ENCODE measurements at places on chromosomes 12 and 14. TPM values are rescaled to one million over a fixed set of nuclear protein-coding genes. Genes with fewer than 3 reads are reported as not detected.

DNA sequence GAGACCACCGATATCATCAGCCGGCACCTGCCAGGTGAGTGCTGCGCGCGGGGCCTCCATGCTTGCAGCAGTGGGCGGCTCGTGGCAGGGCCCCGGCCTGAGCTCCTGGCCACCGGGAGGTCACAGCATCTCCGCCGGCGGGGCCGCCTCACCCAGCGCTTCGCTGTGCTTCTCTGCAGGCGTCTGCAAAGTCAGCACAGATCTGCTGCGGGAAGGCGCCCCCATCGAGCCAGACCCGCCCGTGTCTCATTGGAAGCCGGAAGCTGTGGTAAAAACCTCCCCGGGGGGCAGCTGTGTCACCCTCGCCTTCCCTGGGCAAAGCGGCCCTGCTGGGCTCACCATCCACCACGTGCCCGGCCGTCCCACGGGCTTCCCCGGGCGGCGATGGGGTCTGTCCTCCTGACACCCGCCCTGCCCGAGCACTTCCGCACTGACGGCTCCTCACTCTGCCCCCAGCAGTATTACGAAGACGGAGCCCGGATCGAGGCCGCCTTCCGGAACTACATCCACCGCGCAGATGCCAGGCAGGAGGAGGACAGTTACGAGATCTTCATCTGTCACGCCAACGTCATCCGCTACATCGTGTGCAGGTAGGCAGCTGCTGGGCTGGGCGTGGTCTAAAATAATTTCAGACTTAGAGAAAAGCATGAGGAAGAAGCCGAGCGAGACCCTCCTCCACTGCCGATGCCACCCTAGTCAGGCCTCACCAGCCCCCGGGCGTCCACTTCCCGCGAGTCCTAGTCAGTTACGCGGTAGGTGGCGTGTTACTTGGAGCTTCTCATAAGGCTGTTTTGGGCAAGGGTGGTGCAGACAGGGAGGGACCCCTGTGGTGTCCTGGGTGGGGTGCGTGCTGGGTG lies 7.1 kb downstream of the PGAM5 start:
- DNase-seq, result no peak

- DNase-seq, result no peak
Observed at GRCh38 chr14:86639146-86639545, 1109.2 kb downstream of the FLRT2 start.

DNA sequence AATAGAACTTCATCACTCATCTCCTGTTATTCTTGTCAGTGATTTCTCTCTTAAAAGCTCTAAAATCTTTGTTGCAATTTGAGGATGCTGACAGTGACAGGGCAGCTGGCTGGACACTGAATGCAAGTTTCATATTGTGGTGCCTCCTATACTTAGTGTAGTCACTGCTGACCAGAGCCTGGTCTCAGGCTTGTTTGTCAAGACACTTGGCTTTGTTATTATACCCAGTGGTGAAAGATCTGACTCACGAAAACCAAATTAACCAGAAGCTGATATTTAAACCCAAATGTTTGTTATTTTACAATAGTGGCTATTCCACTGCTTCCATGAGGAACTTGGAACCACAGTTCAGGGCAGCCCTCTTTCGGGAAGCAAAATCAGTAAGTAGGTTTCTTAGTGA lies 42.8 kb downstream of the RPGRIP1 start:
- no peak for DNase-seq

GRCh38 chr12:57490126-57490525 lies 2.3 kb downstream of the MARS1 start:
- DNase-seq, result no peak

Gene FITM1
- total RNA-seq, result 1.2 TPM

DNA sequence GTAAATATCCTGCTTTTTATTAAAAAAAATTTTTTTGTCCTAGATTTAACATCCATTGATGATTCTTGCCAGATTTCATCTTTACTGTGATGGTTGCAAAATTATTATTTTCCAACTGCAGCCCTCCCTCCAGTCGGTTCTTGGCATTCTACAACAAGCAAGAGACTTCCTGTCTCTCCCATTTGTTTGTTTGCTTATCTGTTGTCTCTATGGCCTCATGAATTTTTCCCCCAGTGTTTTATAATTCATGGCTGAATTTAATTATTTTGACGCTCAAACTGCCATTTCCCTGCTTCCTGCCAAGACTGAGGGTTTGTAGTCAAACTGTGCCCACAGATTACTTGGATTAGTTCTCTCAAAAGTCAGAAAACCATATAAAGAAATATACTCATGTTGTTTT lies 25.9 kb downstream of the CGRRF1 start:
- DNase-seq, result no peak

DNA sequence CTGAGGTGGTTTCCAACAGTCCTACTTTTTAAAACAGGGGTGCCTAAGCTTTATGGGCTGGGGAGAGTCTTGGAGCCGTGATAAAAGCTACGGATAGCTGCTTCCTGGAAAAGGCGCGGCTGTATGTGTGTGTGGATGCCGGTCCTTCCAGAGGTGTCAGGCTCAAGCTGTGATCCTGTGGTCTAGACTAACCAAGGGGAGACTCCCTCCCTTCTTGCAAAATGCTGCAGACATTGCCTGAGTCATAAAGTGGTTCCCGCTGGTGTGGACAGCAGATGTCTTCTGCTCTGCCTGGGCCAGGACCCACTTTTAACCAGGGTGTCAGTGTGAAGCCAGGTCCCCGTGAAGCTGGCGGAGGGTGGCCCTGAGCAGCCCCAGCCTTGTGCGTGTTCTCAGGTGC lies 37.8 kb downstream of the CCDC92 start:
- no peak for DNase-seq

GRCh38 chr14:93005135-93005813 lies 82.3 kb downstream of the CHGA start:
- DNase-seq, result no peak

Gene HSPA2
- 12.2 TPM for total RNA-seq

DNA sequence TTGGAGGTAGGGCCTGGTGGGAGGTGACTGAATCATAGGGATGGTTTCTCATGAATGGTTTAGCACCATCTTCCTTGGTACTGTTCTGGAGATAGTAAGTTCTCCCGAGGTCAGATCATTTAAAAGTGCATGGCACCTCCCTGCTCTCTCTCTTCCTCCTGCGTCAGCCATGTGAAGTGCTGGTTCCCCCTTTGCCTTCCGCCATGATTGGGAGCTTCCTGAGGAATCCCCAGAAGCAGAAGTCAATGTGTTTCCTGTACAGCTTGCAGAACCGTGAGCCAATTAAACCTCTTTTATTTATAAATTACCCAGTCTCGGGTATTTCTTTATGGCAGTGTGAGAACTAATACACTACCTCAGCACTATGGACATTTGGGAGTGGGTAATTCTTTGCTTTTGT lies 4.8 kb upstream of the LGMN start:
- DNase-seq, result no peak

GRCh38 chr12:54692353-54692752 lies 44.2 kb upstream of the DCD start:
- no peak for DNase-seq

GRCh38 chr12:132105467-132105866 lies 38.7 kb downstream of the DDX51 start:
- no peak for DNase-seq

DNA sequence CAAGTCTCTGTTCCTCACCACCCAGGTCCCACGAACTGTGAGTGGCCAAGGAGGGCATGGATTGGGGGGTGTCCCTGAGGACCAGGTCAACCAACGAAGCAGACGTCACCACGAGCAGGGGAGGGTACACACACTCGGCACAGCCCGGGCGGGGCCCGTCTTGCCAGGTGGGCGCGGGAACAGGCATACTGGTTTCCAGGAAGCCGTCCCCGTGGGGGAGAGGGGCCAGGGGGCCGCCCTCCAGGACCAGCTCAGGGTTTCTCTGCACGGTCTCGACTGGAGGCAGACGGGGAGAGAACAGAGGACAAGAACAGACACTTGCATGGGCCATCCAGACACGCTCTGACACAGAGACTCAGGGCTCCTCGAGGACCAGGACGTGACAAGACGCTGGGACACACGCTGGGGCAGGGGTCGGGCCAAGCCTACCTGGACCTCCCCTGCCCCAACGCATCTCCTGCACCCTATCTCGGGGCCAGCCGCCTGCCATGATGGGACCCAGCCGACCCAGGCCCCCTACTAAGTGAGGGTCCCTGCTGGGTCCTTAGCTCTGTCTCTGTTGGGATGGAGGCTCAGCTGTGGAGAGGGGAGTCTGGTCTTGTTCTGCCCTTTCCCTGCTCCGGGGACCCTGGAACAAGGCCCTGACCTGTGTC lies 11.3 kb downstream of the ARL6IP4 start:
- DNase-seq, result no peak

Gene NEUROD4
- not detected for total RNA-seq

GRCh38 chr12:56993346-56993745 lies 13.0 kb downstream of the ZBTB39 start:
- DNase-seq, result no peak

DNA sequence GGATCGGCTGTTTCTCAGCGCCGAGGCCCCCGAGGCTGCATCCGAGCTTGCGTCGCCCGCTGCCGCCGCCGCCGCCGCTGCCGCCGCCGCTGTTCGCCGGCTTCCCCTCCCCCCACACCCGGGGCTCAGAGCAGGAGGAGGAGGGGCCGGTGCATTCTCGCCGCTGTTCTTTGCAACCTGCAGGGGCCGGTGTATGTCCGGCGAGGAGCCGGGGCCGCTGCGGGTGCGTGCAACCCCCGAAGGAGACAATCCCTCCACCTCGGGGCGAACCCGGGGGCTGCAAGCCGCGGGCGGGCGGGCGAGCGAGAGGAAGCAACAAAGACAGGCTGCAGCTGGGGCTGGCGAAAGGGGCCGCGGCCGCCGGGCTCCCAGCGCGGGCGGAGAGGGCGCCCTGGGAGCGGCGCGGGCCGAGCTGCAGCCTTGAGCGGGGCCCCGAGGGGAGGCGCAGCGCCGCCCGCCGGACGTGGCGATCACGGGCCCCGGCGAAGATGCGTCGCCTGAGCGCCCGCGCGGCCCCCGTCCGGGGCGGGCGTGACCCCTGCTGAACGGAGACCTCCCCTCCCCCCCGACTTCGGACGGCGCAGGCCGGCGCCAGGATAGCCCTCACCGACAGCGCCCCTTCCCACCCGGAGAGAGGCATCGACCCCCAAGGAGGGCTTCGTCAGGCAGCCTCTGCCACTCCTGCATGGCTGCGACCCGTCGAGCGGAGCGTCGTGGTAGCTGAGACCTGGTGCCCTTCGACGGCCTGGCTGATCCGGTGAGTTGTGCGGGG lies 702 bp downstream of the FAM222A start:
- peak; percentile 74 for DNase-seq

DNA sequence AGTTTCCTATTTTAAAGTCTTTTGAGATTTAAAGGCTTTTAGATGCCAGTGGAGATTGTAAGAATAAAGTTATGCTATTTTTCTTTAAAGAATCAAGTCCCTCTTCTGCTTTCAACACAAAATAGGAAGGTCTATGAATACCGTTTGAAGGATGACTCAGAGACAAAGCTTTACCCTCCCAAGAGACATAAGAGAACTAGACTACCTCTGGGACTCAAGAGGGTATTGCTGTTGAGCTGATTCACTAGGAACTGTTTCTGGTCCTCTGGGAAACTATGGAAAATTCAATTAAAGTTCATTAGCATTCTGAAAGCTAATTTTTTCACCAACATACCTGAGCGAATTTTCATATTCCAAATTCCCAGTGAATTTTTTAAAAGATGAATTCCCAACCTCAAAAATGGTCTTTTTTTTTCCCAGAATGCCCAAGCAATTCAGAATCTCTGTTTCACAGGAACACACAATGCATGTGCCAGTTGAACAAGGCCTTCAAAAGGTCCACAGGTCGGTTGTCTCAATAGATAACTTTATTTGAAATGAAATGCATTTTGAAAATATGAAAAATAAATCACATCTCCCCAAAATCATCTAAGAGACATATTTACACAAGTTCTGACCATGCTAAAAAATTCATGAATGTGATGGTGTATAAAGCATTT lies 6.5 kb downstream of the PHLDA1 start:
- DNase-seq, result no peak

DNA sequence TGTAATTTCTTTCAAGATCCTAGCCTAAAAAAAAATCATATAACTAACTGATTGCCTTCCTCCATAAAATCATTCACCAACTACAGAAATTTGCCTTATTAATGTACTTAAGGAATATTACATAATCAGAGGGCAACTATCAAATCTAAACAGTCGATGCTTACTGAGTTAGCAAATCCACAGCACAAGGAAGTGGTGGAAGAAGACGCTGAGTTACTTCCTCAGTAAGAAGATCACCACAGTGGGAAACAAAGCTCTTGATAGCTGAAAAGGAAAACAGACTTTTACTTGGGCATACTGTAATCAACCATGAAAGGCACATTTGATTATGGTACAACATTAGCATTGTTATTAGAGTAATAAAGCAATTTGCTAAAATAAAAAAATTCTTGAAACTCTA lies 48.7 kb downstream of the HEATR5A start:
- no peak for DNase-seq

Gene FGD4
- total RNA-seq, result 50.5 TPM

GRCh38 chr14:77542421-77543239 lies 44.0 kb upstream of the ISM2 start:
- DNase-seq, result no peak

Gene FAM186B
- 0.96 TPM for total RNA-seq

GRCh38 chr12:10067942-10068341 lies 30.8 kb downstream of the CLEC1A start:
- no peak for DNase-seq

Gene SBNO1
- 22.9 TPM for total RNA-seq

Gene FBRSL1
- total RNA-seq, result 3.5 TPM

- DNase-seq, result no peak
Observed at GRCh38 chr12:38771871-38772270, 133.5 kb downstream of the CPNE8 start.

DNA sequence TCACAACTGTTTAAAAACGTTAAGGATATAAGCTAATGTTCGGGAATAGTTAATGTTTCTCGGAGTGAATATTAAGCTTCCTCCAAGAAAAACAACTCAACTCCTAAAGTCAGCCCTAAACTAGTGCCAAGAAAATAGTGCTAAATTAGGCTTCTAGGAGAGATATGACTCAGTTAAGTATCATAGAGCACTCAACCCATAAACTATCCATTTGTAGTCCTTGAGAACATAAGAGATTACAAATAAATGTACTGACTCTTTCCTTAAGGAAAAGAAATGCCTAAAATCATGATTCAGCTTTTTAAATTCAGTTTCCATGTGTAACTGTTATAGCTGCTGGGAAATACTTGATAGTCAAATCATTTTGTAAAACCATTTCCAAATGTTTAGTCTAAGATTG lies 117.1 kb downstream of the HMGA2 start:
- DNase-seq, result no peak

- DNase-seq, result no peak
Observed at GRCh38 chr14:102754370-102755262, 22.6 kb upstream of the TRAF3 start.

DNA sequence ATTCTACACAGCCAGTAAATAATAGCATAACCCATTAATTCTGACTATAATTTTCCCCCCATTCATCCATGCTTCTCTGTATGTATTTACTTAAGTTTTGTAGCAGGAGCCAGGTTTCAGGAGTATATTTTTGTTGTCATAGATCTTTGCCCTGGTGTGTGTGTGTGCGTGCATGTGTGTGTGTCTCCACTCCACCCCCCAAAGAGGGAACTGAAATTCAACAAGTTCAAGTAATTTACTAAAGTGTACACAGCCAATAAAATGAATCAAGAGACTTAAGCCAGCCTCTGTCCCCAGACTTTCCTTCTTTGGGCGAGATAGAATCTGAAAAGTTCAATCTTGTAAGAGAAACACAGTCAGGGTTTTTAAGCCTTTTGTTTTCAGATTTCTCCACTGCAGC lies 792.0 kb downstream of the MED13L start:
- DNase-seq, result no peak

GRCh38 chr12:1820896-1821291 lies 529 bp downstream of the LRTM2 start:
- DNase-seq, result no peak
